ENCODE measurements at places on chromosomes 11 and 22. TPM values are rescaled to one million over a fixed set of nuclear protein-coding genes. Genes with fewer than 3 reads are reported as not detected.

OR51B5 gene
- total RNA-seq, result not detected

SMIM35 gene
- 0.12 TPM for total RNA-seq

DNAJB7 gene
- total RNA-seq, result not detected

MMP8 gene
- not detected for total RNA-seq

GDPD5 gene
- total RNA-seq, result 90.1 TPM

OR8G5 gene
- not detected for total RNA-seq

SCN3B gene
- 5.8 TPM for total RNA-seq

WBP2NL gene
- 0.97 TPM for total RNA-seq

AIFM3 gene
- total RNA-seq, result 0.18 TPM

PVALB gene
- total RNA-seq, result 0.58 TPM

APOL6 gene
- total RNA-seq, result 10.7 TPM

OSM gene
- total RNA-seq, result not detected

CCDC116 gene
- 0.35 TPM for total RNA-seq

PHRF1 gene
- total RNA-seq, result 46.5 TPM

MS4A3 gene
- total RNA-seq, result not detected

MUC15 gene
- total RNA-seq, result not detected

MS4A6A gene
- total RNA-seq, result 2.9 TPM

GP1BB gene
- 0.78 TPM for total RNA-seq

SULT4A1 gene
- 1.5 TPM for total RNA-seq

P2RY6 gene
- total RNA-seq, result 1.1 TPM

LGR4 gene
- total RNA-seq, result 17.6 TPM

OLFML1 gene
- total RNA-seq, result not detected

TSPAN32 gene
- not detected for total RNA-seq

PGA5 gene
- not detected for total RNA-seq

ISX gene
- total RNA-seq, result not detected

OR5A1 gene
- total RNA-seq, result not detected

IGF2 gene
- total RNA-seq, result 8.8 TPM

MPPED1 gene
- 0.06 TPM for total RNA-seq

DEUP1 gene
- total RNA-seq, result not detected

SYT12 gene
- 0.18 TPM for total RNA-seq

NXPE4 gene
- not detected for total RNA-seq

CHRDL2 gene
- total RNA-seq, result not detected

CST6 gene
- total RNA-seq, result 0.82 TPM

MMP12 gene
- not detected for total RNA-seq

ZBTB3 gene
- 12.6 TPM for total RNA-seq

OR6A2 gene
- 0.19 TPM for total RNA-seq

OR51I1 gene
- not detected for total RNA-seq

MAFF gene
- 119 TPM for total RNA-seq

CSNK2A3 gene
- total RNA-seq, result 2.0 TPM

KCNJ5 gene
- total RNA-seq, result 0.15 TPM

CRYAB gene
- total RNA-seq, result 5.0 TPM

LDLRAD3 gene
- total RNA-seq, result 22.1 TPM

LZTR1 gene
- 59.2 TPM for total RNA-seq

All from glomerular endothelial cell (primary cell).